Mesendoderm (in vitro differentiated cells): ENCODE measurements at places on chromosomes 4 and X.

- DNase-seq = peak; percentile 68
These were observed 104.9 kb downstream of the FAM53A start for GRCh38 chr4:1579001-1579900.

- no peak for DNase-seq
These were observed 34.7 kb downstream of the ADD1 start for GRCh38 chr4:2878346-2878745.

- peak; percentile 8 for DNase-seq
These were observed 153.5 kb downstream of the SH3BGRL start for GRCh38 chrX:81355436-81355835.

DNA sequence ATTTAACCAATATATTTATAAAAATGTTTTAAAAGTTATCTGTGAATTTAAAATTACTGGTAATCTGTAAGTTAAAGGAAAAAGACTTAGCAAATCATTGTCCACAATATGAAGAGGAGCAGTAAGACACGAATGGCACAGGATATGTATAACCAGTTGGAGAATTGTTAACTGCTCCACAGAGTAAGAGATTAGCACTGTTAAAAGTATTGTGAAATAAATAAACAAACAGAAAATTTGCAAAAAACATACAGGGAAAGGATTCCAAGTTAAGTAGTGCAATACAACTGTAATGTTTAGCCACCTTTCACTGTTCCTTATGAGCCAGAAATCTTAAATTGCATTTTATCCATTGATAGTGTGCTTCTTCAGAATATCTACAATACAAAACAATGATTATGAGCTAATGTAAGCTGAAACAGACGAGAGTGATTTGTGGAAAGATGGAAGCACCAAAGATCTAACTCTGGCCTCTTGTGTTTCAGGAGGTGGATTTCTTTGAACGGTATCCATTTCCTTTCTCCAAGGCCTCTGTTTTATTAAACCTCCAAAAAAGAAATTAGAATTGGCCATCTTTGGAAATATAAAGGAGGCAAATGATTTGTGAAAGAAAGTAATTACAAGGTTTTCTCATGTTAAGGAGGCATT is 188.4 kb downstream of the UNC5C start:
- no peak for DNase-seq

DNA sequence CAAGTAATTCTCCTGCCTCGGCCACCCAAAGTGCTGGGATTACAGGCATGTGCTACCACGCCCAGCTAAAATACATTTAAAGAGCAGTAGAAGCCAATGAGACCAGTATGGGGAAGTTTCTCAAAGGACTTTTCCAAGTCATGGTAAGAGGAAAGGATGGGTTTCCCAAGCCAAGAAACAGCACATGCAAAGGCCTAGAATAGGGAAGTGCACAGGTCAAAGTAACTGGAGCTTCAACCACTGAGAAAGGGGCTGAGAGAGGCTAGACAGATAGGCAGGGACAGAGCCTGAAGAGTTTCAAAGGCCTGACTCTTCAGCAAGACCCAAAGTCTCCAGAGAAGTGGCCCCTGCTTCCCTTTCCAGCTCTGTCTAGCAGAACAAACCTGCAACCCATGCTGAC is 162.1 kb downstream of the CORIN start:
- no peak for DNase-seq

DNA sequence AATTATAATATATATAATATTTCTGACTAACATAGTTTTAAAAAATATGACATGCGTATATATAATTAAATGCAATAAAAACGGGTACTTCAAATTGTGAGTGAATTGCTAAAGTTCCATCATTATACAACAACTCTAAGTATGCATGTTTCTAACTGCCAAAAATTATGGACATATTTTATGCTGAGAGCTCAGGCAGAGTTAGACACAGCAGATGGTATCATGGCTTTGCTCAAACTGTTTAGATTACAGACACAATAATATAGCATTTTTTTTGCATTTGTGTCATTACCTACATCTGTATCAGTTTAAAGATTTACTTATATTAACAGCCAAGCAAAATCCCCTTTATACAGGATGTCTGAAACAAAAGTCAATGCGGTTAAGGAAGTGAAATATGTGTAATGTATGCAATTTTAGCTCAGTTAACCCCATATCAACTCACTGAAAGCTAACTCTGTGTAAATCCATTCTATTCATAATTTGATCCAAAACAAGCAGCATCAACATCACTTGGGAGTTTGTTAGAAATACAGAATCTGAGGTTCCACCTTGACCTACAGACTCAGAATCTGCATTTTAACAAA is 119.1 kb upstream of the CNKSR2 start:
- DNase-seq = no peak

DNA sequence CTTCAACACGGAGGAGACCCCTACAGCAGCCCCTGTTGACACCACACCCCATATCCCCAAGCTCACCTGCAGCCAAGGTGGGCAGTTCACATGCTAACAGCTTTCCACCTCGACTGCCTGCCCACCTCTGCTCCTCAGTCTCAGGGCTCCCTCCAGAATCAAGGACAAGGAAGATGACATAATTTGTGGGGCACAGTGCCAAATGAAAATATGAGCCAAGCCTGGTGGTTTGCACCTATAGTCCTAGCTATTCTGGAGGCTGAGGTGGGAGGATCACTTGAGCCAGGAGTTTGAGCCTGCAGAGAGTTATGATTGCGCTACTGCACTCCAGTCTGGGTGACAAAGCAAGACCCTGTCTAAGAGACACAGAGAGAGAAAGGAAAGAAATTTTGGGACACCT is 516.3 kb downstream of the BCOR start:
- DNase-seq = no peak

GRCh38 chrX:129360175-129360574 is 163.1 kb downstream of the SMARCA1 start:
- peak; percentile 63 for DNase-seq

GRCh38 chr4:102288497-102288896 is 56.8 kb downstream of the SLC39A8 start:
- DNase-seq = no peak

DNA sequence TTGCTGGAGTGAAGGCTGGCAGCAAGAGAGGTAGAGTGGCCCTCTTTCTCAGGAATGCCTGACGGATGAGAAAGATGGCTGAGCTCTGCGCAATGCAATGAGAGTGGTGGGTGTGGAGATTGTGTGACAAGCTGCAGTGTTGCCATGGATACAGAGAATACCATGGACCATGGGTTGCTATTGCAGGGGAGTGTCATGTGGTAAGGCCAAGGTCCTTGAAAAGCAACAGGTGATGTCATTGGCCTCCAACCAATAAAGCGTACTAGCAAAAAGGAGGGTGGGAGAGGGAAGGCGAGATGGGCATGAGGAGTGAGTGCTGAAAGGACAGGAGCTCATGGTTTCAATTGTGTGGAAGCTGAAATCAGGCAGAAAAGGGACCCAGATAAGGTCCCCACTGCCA is 1.8 kb downstream of the PNMA5 start:
- DNase-seq = peak; percentile 52

- DNase-seq = no peak
These were observed 88.7 kb upstream of the HPF1 start for GRCh38 chr4:169846396-169846795.
